ENCODE measurements at places on chromosomes 2 and 18. TPM values are rescaled to one million over a fixed set of nuclear protein-coding genes. Genes with fewer than 3 reads are reported as not detected.

DNA sequence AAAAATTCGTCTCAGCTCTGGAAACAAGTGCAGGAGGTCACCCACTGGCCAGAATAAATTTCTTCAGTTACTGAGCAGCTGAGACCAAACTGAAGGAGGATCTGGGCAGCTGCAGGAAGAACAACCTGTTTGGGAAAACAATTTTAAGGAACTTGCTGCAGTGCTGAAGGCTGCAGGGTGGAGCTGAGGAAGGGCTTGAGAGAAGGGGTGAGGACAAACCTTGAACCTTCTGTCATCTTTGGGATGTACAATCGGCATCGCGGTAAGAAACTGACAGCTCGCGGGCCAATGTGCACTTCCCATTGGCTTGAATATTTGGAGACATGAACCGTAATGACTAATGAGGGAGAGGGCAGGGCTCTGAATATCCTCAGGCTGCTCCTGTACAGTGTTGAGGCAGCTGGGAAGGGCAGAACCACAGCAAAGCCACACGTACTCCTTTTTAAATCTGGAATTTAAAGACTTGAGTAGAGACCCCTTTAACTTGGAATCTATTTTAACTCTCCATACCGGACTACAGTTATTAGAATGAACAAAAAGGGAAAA, 90.3 kb downstream of the TACR1 start:
- no peaks in the 10 kb centered on the region for H3K36me3 ChIP-seq
- no peaks in the 10 kb centered on the region for H3K27me3 ChIP-seq
- H3K4me1 ChIP-seq, result no peaks in the 10 kb centered on the region
- H3K27ac ChIP-seq, result no peak overlapping the region
- H3K4me3 ChIP-seq, result no peak overlapping the region
- no peak for DNase-seq

GRCh38 chr2:78065366-78065765, 543.2 kb upstream of the LRRTM4 start:
- no peak overlapping the region for H3K4me3 ChIP-seq
- no peaks in the 10 kb centered on the region for H3K4me1 ChIP-seq
- no peaks in the 10 kb centered on the region for H3K27me3 ChIP-seq

GRCh38 chr2:122868646-122869275, 1113.3 kb downstream of the TSN start:
- no peaks in the 10 kb centered on the region for H3K4me1 ChIP-seq
- DNase-seq, result no peak
- no peak overlapping the region for H3K27ac ChIP-seq
- H3K27me3 ChIP-seq, result no peaks in the 10 kb centered on the region
- no peak overlapping the region for H3K4me3 ChIP-seq

GRCh38 chr2:159145745-159146354, 140.7 kb downstream of the WDSUB1 start:
- H3K4me3 ChIP-seq, result no peak overlapping the region
- no peak for DNase-seq
- H3K4me1 ChIP-seq, result peaks cover 32% of the 10 kb centered on the region
- H3K36me3 ChIP-seq, result no peaks in the 10 kb centered on the region
- H3K27me3 ChIP-seq, result no peaks in the 10 kb centered on the region

- H3K4me1 ChIP-seq, result no peaks in the 10 kb centered on the region
- no peaks in the 10 kb centered on the region for H3K36me3 ChIP-seq
- H3K4me3 ChIP-seq, result no peak overlapping the region
- no peak for DNase-seq
Observed at GRCh38 chr2:237427769-237428506, 14.0 kb upstream of the COL6A3 start.

DNA sequence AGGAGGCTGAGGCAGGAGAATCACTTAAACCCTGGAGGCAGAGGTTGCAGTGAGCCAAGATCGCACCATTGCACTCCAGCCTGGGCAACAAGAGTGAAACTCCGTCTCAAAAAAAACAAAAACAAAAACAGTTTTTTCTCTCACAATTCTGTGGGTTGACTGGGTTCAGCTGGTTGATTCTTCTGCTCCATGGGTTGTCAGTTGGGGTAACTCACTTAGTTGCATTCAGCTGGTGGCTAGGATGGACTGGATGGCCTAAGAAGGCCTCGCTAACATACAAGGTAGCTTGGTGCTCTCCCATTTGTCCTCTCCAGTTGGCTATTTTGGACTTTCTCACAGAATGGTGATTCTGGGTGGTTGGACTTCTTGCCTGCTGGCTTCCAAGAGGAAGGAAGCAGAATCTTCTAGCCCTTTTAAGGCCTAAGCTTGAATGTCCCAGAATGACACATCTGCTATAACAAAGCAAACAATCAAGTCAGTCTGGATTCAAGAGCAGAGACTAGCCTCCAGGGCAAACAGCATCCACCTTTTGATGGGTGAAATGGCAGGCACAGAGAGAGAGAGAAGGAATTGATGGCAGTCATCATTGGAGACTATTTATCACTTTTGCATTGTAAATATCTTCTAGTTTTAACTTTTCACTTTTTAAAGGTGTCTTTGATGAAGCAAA, 17.9 kb downstream of the LAMA3 start:
- H3K27me3 ChIP-seq, result no peaks in the 10 kb centered on the region
- H3K4me1 ChIP-seq, result no peaks in the 10 kb centered on the region
- DNase-seq, result no peak
- H3K27ac ChIP-seq, result no peak overlapping the region
- no peaks in the 10 kb centered on the region for H3K36me3 ChIP-seq
- no peak overlapping the region for H3K4me3 ChIP-seq

DNA sequence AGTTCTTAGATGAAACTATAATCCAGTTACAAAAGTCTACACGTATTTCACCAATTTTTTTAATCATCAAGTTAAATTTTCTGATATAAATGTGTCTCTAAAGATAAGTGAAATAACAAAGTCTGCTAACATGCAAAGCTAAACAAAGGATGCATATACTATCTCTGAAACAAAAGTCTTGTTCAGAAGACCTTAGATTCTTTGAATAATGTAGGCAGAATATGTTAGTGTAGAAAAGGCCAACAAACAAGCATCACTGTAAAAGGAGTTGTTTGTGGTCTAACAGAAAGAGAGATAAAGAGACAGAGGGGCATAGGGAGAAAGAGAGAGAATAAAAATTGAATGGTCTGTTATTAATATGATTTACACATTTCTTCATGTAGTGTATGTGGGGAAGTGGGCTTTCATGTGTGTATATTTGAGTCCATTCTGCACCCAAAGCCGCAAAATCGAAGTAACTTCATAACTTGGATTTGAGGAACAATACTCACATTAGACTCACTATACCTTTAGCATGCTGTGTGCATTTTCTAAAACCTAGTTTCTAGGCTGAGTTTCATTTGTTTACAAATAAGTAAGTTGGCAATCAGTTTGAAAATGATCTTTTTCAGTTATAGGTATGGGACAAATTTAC, 734.8 kb upstream of the REG3G start:
- no peaks in the 10 kb centered on the region for H3K4me1 ChIP-seq
- no peaks in the 10 kb centered on the region for H3K36me3 ChIP-seq
- no peak overlapping the region for H3K27ac ChIP-seq
- no peak for DNase-seq
- H3K27me3 ChIP-seq, result no peaks in the 10 kb centered on the region
- H3K4me3 ChIP-seq, result no peak overlapping the region

KIAA2012 gene
- total RNA-seq, result not detected

DNA sequence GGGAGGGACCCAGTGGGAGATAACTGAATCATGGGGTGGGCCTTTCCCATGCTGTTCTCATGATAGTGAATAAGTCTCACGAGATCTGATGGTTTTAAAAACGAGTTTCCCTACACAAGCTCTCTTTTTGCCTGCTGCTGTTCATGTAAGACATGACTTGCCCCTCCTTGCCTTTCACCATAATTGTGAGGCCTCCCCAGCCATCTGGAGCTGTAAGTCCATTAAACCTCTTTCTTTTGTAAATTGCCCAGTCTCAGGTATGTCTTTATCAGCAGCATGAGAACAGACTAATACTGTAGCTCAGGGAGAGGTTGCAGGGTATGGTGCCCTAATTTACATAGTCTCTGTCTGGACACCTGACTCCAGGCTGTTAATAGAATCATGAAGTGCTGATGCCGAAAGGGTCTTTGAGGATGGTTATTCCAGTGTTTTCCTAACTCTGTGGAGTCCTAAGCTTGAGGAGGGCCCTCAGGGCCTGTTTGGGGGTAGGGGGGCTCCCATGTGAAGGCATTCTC, 343.2 kb downstream of the ALK start:
- no peak overlapping the region for H3K4me3 ChIP-seq
- H3K36me3 ChIP-seq, result no peaks in the 10 kb centered on the region
- no peaks in the 10 kb centered on the region for H3K4me1 ChIP-seq
- DNase-seq, result no peak
- no peak overlapping the region for H3K27ac ChIP-seq

DNA sequence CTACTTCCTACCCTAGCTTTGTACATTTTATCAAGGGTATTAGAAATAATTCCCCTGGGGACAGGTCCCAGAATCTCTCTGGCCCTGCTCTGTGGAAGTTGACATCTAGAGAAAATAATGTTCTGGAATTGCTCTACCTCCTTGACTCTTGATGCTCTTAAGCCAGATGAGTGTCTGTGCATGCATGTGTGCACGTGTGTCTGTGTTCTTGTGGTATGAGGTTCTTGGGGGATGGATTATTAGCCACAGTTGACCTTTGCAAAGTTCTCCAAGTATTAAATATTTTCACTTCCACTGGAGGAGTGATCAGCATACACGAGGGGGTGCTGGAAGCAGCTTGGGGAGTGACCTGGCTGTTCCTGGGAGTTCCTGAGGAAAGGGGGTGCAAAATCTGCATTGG, 61.2 kb upstream of the PELI1 start:
- no peak overlapping the region for H3K4me3 ChIP-seq
- no peaks in the 10 kb centered on the region for H3K36me3 ChIP-seq
- H3K4me1 ChIP-seq, result peaks cover 23% of the 10 kb centered on the region

PLEKHH2 gene
- 7.2 TPM for total RNA-seq

NTSR2 gene
- not detected for total RNA-seq

GRCh38 chr18:7946734-7947377, 379.7 kb downstream of the PTPRM start:
- peak overlapping the region; percentile 60 for H3K27ac ChIP-seq
- no peaks in the 10 kb centered on the region for H3K27me3 ChIP-seq
- DNase-seq, result peak; percentile 29
- no peak overlapping the region for H3K4me3 ChIP-seq

DNA sequence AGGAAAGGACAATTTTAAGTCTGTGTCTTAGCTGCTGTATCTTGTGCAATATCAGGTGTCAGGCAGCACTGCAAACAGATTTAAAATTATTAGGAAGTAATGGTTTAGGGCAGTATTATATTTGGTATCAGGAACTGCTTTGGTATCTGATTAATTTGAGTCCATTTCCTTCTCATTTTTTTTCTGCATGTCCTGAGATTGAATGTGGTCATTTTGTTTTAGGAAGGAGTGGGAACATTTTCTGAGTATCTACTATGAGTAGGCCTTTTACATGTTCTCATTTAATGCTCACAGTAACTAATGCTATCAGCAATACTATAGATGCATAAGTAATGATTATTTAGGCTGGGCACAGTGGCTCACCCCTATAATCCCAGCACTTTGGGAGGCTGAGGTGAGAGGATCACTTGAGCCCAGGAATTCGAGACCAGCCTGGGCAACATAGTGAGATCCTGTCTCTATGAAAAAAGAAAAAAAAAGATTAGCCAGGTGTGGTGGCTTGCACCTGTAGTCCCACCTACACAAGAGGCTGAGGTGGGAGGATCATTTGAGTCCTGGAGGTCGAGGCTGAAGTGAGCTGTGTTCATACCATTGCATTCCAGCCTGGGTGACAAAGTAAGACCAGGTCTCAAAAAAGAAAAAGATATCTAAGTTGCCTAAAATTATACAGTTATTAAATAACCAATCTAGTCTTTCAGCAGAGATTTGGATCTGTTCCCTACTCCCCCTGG, 4.7 kb downstream of the FMNL2 start:
- peaks cover 20% of the 10 kb centered on the region for H3K4me1 ChIP-seq
- no peak for DNase-seq
- H3K27me3 ChIP-seq, result no peaks in the 10 kb centered on the region
- no peak overlapping the region for H3K27ac ChIP-seq
- no peaks in the 10 kb centered on the region for H3K36me3 ChIP-seq

TIA1 gene
- 76.4 TPM for total RNA-seq

GRCh38 chr2:202479610-202480009, 103.5 kb downstream of the BMPR2 start:
- no peaks in the 10 kb centered on the region for H3K36me3 ChIP-seq
- no peaks in the 10 kb centered on the region for H3K27me3 ChIP-seq
- H3K4me1 ChIP-seq, result no peaks in the 10 kb centered on the region
- no peak overlapping the region for H3K27ac ChIP-seq
- DNase-seq, result no peak

GRCh38 chr18:377088-377487, 109.2 kb upstream of the THOC1 start:
- no peak overlapping the region for H3K4me3 ChIP-seq
- H3K4me1 ChIP-seq, result peaks cover 34% of the 10 kb centered on the region
- H3K36me3 ChIP-seq, result no peaks in the 10 kb centered on the region
- peak overlapping the region; percentile 39 for H3K27ac ChIP-seq
- no peaks in the 10 kb centered on the region for H3K27me3 ChIP-seq

CHRND gene
- total RNA-seq, result not detected

- no peak overlapping the region for H3K27ac ChIP-seq
- no peak overlapping the region for H3K4me3 ChIP-seq
- H3K27me3 ChIP-seq, result no peaks in the 10 kb centered on the region
- DNase-seq, result no peak
- no peaks in the 10 kb centered on the region for H3K4me1 ChIP-seq
- no peaks in the 10 kb centered on the region for H3K36me3 ChIP-seq
Observed at GRCh38 chr2:195238379-195238778, 418.6 kb upstream of the SLC39A10 start.

RFTN2 gene
- not detected for total RNA-seq

DNA sequence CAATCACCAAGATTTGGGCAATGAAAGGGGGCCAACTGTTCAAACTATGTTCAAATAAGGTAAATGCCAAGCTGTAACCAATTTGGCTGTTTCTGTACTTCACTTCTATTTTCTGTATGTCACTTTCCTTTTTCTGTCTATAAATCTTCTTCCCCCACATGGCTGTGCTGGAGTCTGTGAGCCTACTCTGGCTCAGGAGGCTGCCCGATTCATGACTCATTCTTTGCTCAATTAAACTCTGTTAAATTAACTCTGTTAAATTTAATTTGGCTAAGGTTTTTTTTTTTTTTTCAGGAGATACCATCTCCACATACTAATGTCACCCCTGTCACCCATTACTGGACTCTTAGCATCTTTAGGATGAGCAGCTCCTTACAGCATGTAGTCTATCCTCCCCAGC, 178.8 kb upstream of the TWIST2 start:
- DNase-seq, result no peak
- H3K4me1 ChIP-seq, result no peaks in the 10 kb centered on the region
- no peaks in the 10 kb centered on the region for H3K36me3 ChIP-seq
- H3K27me3 ChIP-seq, result no peaks in the 10 kb centered on the region

- H3K4me3 ChIP-seq, result no peak overlapping the region
- no peaks in the 10 kb centered on the region for H3K4me1 ChIP-seq
- H3K27ac ChIP-seq, result peak overlapping the region; percentile 9
- H3K36me3 ChIP-seq, result no peaks in the 10 kb centered on the region
- DNase-seq, result no peak
Observed at GRCh38 chr2:37774976-37775907, 103.8 kb upstream of the CDC42EP3 start.

GRCh38 chr2:240557101-240557751, 562 bp downstream of the ANKMY1 start:
- peak overlapping the region; percentile 21 for H3K4me3 ChIP-seq
- H3K36me3 ChIP-seq, result no peaks in the 10 kb centered on the region
- H3K27ac ChIP-seq, result no peak overlapping the region
- peak; percentile 15 for DNase-seq

Data from transverse colon (tissue), 4 donors.